MG63 (cell line): ENCODE measurements at places on chromosomes 12 and 14. TPM values are rescaled to one million over a fixed set of nuclear protein-coding genes. Genes with fewer than 3 reads are reported as not detected.

- no peak for DNase-seq
These were observed 125.2 kb downstream of the BCL11B start for GRCh38 chr14:99146616-99147365.

- no peak for DNase-seq
These were observed 47.0 kb upstream of the PLBD1 start for GRCh38 chr12:14614704-14615121.

GRCh38 chr14:40394634-40395340 is 962.6 kb upstream of the FBXO33 start:
- DNase-seq: peak; percentile 1

DNA sequence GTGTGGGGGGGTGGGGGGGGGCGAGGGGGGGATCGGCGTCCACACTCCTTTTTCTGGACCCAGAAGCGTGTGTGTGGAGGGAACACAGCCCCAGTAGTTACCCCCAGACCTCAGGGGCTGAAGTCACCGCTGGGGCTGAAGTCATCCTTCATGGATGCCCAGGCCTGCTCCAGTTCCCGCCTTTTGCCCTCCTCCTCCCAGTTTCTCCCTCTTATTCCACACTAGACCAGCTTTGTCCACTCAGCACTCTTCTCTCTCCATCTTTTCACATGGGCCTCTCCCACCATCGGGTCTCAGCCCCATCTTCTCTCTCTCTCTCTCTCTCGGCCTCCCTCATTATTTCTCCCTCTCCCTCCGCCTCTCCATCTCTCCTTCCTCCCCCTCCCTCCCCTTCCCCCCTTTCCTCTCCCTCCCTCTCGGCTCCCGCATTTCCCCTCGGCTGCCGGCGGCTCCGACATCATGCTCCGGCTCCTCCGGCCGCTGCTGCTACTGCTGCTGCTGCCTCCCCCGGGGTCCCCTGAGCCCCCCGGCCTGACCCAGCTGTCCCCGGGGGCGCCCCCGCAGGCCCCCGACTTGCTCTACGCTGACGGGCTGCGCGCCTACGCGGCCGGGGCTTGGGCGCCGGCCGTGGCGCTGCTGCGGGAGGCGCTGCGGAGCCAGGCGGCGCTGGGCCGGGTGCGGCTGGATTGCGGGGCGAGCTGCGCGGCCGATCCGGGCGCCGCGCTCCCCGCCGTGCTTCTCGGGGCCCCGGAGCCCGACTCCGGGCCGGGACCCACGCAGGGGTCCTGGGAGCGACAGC is at the start of gene P3H3:
Gene P3H3 (plus strand): TSS at position 426 of the 799 bp plus-strand sequence. CDS start 34 bp downstream, at position 460.
- peak; percentile 45 for DNase-seq

DNA sequence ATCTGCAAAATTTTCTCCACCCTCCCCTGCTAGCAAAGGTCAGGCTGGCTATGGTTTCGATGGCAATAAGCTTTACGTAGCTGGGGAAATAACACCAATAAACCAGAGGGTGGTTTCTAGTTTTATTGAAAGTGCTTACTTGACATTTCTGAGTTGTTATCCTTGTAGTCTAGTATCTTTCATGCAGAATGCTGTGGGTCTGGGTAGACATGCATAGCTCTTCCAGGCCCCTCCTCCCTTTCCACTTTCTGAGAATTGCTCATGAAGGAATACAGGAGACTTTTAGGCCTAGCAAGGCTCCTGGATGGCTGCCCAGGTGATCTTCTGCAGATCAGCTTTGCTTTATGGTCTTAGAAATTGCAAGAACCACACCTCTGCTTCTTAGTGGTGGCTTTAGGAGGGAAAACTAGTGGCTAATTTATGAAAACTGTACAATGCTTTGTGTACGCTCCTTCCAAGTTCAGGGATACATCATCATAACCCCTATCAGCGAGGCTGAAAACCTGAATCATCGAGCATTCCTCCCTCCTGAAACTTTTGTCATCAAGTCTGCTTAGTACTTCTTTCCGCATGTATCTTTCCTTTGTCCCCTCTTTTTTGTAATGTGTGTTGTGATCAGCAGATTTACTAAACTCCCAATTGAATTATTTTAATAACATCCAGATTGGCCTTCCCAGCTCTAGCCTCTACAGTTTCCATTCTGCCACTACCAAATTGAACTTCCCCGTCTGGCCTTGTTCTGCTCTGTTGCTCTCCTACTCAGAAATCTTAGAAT is 473.0 kb downstream of the RAD51B start:
- DNase-seq: no peak

- no peak for DNase-seq
These were observed 537.0 kb downstream of the SLC6A15 start for GRCh38 chr12:84375449-84376170.

DNA sequence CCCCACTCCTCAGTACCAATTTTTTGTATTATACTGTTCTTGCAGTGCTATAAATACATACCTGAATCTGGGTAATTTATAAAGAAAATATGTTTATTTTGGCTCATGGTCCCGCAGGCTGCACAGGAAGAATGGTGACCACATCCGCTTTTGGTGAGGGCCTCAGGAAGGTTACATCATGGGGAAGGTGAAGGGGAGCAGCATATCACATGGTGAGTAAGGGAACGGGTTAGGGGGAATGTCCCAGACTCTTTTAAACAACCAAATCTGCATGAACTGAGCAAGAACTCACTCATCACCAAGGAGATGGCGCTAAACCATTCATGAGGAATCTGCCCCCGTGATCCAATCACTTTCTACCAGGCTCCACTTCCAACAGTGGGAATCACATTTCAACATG is 40.0 kb downstream of the OSBPL8 start:
- no peak for DNase-seq

DNA sequence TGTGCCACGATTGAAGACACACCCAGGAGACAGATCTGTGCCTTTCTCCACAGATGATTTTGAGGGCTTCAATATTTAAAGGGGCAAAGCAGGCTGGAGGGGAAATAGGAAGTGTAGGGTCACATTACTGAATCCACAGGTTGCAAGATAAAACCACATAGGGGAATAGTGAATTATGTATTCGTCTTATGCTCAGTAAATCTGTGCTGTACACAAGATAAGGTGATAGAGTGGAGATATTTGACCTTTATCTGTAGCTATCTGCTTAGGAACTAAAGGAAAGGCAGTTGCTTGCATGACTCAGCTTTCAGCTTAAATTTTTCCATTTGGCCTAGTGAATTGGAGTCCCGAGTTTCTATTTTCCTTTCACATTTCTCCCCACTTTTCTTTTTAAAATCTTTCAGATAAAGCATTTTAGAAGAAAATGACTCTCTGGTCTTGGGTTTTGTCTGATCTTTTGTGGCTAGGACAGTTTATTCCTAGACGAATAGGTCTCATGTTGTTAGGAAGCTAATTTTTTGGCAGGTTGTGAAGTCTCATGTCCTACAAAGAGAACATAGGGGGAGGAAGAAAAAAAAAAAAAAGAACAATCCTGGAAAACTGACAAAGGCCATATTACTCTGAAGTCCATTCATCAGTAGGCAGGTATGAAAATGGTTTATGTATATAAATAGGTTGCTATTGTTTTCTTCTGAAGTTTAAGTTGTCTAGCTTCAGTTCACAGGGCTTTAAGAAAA is 55.4 kb downstream of the FBXO33 start:
- DNase-seq: no peak

- no peak for DNase-seq
These were observed 20.0 kb downstream of the TUNAR start for GRCh38 chr14:95896498-95897135.

DNA sequence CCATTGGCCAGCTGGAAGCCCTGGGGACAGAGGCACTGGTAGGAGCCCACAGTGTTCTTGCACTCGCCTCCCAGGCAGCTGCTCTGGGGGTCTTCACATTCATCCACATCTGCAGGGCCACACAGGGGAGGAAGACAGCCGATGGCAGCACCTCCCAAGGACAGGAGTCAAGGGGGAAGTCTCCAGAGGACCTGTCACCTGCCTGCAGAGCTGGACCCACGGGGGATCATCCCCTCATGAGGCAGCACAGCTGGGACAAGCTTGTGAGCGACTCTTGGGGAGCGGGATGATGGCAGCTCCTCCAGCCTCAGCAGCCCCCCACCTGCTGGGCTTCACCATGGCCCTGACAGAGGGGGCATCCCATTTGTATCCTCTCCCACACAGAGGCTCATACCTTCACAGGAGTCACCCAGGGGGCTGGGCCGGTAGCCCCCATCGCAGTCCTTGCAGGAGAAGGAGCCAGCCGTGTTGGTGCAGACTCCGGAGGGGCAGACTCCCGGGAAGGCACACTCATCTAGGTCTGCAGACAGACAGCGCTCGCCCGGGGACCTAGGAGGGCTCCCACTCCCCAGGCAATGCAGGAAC is 15.4 kb downstream of the ISCA2 start:
- DNase-seq: no peak

GRCh38 chr12:7001921-7002591 is 16.2 kb downstream of the LPCAT3 start:
- DNase-seq: no peak

GRCh38 chr12:68539615-68539952 is 71.1 kb upstream of the RAP1B start:
- DNase-seq: no peak

- DNase-seq: no peak
These were observed 464.9 kb downstream of the PDZRN4 start for GRCh38 chr12:41652981-41653380.

DNA sequence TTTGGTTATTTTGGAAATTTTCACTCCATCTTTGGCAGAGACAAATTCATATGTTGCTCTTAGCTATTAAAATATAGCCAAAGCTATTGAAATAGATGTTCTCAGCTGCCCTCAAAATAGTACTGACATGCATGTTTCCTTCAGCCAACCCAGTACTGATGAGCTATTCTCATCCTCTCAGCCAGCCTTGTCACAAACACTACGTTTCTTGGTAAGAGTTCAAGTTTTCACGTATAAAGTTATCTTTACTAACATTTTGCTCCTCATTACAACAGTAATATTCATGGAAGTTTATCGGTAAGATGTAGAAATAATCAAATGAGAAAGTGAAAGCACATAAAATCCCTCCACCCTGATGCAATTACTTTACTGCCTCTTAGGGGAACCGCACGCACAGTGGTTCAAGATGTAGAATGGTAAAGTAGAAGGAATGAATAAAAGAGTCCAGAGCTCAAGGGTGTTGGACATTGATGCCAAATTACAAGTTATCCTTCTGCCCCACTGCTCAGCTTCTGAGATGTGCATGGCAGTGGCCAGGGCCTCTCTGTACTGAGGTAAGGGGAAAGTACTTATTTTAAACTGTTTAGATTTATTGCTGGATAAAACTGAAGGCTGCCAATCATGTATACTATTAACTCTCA is 20.7 kb downstream of the GCH1 start:
- DNase-seq: peak; percentile 8

DNA sequence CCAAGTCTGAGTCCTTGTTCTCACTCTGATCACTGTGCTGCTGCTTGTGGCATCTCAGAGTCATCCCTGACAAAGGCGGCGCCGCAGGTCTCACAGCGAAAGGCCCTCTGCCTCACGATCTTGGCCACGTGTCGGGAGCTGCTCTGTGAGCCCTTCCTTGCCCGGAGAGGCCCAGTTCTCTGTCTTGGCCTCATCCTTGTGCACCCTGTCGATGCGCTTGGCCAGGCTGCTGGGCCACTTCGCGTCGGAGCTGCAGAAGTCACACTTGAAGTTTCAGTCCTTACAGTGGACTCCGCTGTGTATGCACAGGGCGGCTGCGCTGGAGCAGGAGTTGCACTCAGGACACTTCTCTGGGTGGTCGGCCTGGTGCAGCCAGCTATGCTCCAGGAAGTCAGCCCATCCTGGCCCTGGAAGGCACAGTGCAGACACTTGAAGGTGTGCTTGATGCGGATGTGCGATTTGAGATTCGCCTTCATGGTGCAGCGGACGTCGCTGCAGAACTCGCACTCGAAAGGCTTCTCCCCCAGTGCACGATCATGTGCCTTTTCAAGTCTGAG is 36.4 kb upstream of the SAV1 start:
- no peak for DNase-seq

- DNase-seq: no peak
These were observed 96.1 kb upstream of the IFNG-AS1 start for GRCh38 chr12:67893022-67893580.

DNA sequence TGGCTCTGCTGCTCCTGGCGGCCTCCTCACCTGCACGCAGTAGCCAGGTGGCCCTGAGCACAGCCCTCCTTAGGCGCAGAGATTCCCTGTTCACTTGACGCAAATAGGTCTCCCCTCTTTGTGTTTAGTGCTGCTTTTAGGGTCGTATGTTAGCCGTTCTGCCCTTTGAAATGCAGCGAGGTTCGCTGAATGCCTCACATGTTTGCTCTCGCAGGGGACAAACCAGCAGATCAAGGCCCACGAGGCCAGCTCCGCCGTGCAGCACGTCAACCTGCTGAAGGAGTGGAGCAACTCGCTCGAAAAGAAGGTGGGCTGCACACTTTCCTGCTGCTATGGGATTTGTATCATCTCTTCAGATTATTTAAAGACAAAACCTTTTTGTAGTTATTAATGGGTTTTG is 31.4 kb upstream of the AMN start:
- DNase-seq: no peak

GRCh38 chr12:89880690-89881350 is 172.2 kb upstream of the ATP2B1 start:
- DNase-seq: no peak

DNA sequence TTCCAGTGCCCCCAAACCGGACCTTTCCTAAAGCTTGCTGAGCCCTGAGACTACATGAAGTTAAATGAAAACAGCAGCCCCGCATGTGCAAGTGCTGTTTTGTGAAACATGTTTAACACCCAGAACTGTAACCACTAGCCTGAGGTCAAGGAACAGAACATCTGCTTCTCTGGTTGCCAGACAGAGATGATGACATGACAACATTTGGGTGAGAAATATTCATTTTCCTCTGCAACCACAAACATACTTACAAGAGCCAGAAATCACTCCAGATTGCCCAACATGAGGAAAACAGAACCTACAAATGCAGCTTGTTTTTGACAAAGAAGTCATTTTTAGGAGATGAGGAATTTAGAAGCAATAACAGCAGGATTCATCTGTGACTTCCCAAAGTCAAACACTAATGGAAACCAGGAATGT is 110.4 kb downstream of the BCAT1 start:
- DNase-seq: no peak

NTS gene
- total RNA-seq: not detected in 2 replicates

ANKRD33 gene
- not detected in 2 replicates for total RNA-seq

SDR9C7 gene
- total RNA-seq: not detected in 2 replicates

PMEL gene
- total RNA-seq: 2.0 TPM in 1 of 2 replicates, not detected in the other

ISCU gene
- 130 and 156 TPM in 2 replicates for total RNA-seq

DLK1 gene
- total RNA-seq: not detected in 2 replicates

RFX4 gene
- not detected in 2 replicates for total RNA-seq

GZMH gene
- total RNA-seq: not detected in 2 replicates

CLEC4D gene
- total RNA-seq: not detected in 2 replicates

CLEC6A gene
- not detected in 2 replicates for total RNA-seq

LRFN5 gene
- total RNA-seq: not detected in 2 replicates
